Head of caudate nucleus (tissue), 42 donors: ENCODE measurements at places on chromosomes 2 and 18.

DNA sequence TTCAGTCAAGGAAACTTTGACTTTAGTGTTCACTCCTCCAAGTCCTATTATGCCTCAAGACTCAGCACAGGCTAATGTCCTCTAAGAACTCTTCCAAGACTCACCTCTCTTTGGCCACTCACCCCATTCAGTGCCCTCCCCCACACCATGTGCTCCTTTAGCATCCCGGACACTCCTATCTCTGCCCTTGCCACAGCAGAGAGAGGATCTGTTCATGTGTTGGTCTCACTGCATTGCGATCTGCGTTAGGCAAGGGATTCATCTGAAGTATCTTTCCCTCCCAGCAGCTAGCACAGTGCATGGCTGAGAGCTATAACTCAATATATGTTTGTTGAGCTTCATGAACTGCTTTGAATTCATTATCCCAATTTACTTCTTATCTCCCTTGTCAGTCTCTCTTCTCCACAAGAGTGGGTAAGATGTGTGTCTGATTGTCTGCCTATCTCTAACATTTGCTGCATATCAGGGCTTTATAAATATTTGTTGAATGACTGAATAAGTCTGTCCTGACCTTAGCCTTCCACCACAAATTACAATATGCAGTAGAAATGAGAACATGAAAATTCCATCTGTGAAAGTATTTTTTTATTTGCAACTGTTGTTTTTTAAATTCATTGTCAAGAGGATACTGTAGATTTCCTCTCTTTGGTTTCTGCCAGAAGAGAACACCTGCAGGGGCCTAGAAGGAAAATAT is 179.9 kb upstream of the NCKAP5 start:
- DNase-seq: no peak

DNA sequence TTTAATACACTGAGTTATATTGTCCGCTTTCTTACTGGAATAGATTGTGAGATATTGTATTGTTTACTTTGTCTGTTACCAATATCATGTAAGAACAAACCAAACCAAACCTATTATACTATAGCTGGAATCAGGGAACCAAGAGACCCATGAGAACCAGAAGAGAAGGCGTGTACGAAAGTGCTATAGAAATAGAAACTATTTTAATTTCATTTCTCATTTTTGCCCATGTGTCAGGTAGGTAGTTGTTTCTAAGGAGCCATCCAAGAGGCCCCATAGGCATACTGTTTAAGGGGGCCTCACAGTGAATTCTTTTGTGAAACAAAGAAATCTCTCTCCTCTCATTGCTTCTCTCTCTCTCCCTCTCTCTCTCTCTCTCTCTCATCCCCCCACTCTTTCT is 363.6 kb downstream of the RNF144A start:
- DNase-seq: no peak

DNA sequence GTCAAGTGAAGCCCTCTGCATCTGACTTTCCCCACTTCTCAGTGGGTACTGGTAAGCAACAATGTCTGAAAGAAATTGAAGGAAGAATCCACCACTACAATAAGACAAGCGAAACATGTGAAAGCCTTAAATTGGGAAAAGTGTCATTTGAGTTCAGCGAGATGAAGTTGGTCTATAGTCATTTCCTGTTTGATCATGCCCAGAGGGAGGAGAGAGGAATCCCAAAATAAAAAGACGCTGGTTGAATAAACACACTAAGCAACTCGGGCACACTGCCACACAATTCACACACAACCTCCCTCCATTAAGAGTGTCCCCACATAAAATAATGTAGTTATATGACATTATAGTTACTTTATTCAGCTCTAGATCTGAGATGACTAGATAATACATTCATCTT is 166.1 kb downstream of the CBLN2 start:
- no peak for DNase-seq

- no peak for DNase-seq
Observed at GRCh38 chr18:48825101-48825745, 125.5 kb downstream of the SMAD7 start.

DNA sequence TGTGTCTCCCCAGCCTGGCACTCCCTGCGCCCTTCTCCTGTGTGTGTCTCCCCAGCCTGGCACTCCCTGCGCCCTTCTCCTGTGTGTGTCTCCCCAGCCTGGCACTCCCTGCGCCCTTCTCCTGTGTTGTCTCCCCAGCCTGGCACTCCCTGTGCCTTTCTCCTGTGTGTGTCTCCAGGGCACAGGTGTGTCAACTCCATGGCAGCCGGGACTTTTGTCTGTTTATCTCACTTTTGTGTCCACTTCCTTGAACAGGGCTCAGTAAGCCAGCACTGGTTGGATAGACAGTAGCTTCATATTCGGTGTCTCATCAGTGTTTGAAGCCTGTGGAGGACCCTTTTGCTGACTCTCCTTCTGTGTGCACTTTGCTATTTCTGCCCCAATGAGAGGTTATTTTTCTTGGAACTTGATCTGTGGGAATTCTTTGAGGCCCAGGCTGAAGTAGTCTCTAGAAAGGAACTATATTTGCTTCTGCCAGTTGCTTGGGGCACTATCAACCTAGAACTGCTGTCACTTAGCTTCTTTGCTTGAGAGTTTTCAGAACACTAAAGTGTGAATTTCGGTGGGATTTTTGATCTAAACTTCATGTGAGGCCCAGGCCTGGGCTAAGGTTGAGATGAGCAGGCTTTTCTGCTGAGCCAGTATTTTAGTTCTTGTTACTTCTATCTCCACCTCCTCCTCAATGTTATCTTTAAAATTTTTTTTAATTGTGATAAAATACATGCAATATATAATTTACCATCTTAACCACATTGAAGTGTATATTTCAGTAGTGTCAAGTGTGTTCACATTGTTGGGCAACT is 8.3 kb upstream of the ASB1 start:
- DNase-seq: no peak

DNA sequence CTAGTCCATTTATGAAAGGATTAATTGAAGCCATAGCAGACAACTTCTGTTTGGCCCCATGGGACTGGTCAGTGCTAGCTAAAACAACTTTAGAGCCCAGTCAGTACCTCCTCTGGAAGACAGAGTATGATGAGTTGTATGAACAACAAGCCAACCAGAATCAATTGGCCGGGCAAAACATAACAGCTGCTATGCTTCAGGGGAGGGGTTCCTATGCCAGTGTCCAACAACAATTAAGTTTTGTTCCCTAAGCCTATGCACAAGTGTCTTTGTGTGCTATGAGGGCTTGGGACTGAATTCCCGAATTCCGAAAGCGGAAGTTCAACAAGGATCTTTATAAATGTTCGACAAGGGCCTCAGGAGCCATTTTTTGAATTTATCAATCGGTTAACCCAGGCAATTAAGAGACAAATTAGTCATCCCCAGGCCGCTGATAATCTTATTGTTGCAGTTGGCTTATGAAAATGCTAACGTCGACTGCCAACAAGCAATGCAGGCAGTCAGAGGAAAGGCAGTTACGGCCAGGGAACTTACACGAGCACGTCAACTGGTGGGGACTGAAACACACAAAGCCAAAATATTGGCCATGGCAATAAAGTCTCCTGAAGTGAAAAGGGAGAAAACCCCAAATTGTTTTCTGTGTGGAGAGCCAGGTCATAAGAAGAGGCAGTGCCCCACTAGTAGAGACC is 57.9 kb downstream of the ZNF638 start:
- peak; percentile 25 for DNase-seq

- no peak for DNase-seq
Observed at GRCh38 chr2:161905389-161906046, 168.5 kb downstream of the DPP4 start.

- DNase-seq: no peak
Observed at GRCh38 chr2:417662-418061, 129.8 kb upstream of the ALKAL2 start.

DNA sequence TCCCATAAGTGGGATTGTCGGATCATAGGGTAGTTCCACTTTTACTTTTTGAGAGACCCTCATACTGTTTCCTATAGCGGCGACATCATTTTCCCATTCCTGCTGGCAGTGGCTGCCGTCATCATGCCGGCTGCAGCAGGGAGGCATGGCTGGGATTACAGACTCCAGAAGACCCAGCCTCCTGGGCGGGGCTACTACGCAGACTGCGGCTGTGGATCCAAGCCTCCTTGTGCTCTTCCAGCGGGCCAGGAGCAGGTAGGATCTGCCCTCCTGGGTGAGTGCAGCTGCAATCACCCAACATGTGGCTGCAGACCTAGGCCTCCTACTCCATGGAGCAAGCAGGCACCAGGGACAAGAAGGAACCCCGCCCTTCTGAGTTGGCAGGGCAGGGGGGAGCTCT is 359.2 kb downstream of the GALR1 start:
- DNase-seq: no peak

GRCh38 chr2:26770986-26771586 is 7.0 kb downstream of the SLC35F6 start:
- DNase-seq: peak; percentile 78

- DNase-seq: no peak
Observed at GRCh38 chr2:161913865-161914264, 160.2 kb downstream of the DPP4 start.

DNA sequence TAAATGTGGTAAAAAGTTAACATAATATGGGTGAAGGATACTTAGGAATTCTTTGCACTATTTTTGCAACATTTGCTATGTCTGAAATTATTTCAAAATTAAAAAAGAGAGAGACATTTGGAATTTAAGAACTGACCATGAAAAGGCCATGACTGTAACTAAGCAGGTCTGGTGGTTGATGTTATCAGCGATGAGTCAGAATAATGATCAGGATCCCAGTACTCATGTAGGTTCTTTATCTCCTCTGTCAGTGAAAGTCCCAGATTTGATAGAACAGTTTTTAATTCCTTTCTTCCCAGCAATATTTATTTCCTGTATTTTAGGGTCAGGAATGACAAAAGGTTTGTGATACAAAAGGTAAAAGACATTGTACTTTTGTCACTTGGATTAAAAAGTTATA is 242.4 kb upstream of the ZNF521 start:
- no peak for DNase-seq

DNA sequence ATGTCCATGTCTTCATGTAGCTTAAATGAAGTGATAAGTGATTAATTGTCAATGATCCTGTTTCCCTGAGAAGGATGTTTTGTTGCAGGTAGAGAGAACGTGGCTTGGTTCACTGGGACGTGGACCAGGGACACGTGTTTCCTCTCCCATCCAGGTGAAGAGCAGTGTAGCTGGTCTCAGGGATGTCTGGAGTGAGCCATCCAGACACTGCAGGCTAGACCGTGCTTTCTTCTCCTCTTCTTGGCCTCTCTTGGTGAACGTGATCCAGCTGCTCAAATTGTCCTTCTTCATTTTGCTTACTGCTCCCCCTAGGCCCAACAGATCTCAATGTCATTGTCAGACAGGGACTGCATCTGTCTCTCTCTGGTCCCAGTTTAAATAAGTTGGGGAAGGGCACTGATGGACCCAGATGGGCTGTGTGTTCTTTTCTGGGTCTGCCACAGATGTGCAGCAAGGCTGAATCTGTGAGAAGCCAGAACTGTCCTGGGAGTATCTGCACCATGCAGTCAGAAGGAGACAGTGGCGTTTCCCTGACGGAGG is 263.8 kb downstream of the CYRIA start:
- DNase-seq: no peak

GRCh38 chr2:216927163-216927562 is 67.3 kb upstream of the TNP1 start:
- no peak for DNase-seq
